ENCODE measurements at places on chromosomes 7 and 10. TPM values are rescaled to one million over a fixed set of nuclear protein-coding genes. Genes with fewer than 3 reads are reported as not detected.

The ANKRD61 gene
- total RNA-seq, result not detected

The CALHM1 gene
- not detected for total RNA-seq

The VSIR gene
- total RNA-seq, result 2.8 TPM

The PPP1R9A gene
- 19.9 TPM for total RNA-seq

The APBB1IP gene
- total RNA-seq, result 0.07 TPM

- DNase-seq, result no peak
These were observed 91.6 kb upstream of the IKZF1 start for GRCh38 chr7:50212666-50213621.

- no peak for DNase-seq
These were observed 170.4 kb downstream of the TAX1BP1 start for GRCh38 chr7:27910326-27910725.

DNA sequence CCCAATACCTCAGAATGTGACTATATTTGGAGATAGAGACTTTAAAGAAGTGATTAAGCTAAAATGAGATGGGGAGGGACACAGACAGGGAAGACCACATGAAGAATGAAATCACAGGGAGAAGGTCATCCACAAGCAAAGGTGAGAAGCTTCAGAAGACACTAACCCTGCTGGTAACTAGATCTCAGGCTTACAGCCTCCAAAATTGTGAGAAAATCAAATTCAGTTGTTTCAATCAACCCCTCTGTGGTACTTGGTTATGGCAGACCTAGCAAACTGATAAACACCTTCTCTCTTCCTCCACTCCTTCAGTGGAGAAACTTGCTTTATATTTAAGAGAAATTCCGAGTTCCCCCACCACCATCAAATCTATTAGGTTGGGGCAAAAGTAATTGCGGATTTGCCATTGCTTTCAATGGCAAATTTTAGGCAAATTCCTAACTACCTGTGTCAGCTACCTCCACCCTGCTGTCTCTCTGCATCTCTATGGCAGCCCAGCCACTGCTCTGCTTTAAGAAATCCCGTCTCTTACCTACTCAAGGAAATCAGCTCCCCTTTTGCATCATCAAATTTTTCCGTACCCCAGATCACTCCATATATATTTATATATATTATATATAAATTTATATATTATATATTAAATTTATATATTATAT is 38.2 kb downstream of the SEMA3E start:
- DNase-seq, result no peak

GRCh38 chr7:29453021-29453420 is 110.6 kb upstream of the PRR15 start:
- no peak for DNase-seq

DNA sequence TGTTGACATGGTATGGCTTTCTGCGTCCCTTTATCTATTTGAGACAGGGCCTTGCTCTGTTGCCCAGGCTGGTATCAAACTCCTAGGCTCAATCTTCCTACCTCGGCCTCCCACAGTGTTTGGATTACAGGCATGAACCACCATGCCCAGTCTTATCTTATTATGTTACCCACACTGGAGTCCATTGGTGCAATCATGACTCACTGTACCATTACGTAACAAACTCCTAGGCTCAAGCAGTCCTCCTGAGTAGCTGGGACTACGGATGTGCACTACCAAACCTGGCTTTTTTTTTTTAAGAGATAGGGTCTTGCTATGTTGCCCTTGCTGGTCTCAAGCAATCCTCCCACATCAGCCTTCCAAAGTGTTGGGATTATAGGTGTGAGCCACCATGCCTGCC is 66.7 kb downstream of the CCDC3 start:
- DNase-seq, result peak; percentile 2

- no peak for DNase-seq
These were observed 44.1 kb upstream of the SLC39A12 start for GRCh38 chr10:17907641-17908040.

DNA sequence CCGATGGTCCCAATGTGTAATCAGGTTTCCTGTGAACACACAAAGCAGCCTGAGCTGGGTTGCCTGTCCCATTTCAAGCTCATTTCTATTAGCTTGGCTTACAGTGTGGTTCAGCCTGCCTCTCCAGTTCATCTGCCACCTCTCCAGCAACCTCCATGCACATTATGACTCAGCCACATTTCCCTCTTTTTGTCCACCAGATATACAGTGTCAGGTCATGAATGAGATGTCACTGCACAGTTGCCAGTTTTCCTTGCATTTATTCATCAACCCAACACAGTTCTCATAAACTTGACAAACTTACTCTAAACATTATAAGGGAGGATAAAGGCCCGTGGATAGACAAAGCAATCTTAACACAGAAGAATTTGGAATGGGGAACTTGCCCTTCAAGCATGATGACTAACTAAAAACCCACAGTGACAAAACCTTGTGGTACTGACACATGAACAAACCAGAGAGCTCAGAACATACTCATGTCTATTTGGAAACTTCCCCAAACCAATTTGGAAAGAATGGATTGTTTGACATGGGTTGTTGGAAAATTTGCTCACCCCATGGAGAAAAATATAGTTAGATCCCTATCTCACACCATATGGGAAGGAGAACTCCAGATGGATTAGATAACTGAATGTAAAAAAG is 2.5 kb upstream of the CFAP58 start:
- DNase-seq, result no peak

- no peak for DNase-seq
These were observed 18.1 kb downstream of the STRA8 start for GRCh38 chr7:135251496-135252391.

DNA sequence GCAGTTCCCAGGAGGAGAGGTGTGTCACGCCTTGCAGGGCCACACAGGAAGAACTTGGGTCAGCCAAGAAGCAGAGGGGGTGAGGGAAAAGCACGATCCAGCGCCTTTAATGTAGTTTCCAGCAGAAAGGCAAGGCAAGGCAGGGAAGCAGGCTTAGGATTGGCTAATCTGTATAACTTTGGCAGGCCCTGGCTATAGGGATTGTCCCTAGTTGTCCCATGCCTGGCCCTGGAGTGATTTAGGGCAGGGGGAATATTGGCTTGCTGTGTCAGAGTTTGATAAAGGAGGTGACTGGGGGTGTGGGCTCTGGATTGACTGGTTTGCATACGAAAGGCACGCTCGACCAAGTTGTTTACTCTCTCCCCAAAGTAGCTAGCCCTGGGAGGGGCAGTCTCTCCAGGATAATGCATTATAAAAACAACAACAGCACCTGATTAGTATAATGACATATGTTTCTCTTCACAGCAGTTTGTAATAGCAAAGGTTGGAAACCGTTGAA is 44.5 kb downstream of the RBM28 start:
- DNase-seq, result no peak

DNA sequence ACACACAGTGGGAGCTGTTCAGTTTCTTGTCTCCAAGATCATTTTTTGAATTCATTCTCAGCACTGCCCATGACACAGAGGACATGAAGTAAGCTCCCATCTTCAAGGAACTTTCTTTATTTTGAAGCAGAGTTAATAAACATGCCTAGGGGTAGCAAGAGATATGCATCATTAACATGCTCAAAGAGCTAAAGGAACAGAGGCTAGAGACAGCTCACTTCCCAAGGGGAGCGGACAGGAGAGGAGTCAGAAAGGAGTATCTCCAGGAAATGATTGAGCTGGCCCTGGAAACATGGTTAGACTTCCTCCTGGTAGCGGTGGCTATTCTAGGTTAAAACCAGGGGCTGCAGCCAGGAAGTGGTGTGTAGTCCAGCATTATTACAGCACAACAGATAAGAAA is 135.9 kb downstream of the GPAM start:
- DNase-seq, result no peak

- DNase-seq, result no peak
These were observed 18.3 kb upstream of the ITGB1 start for GRCh38 chr10:32976338-32976737.

- no peak for DNase-seq
These were observed 18.4 kb downstream of the NKX2-3 start for GRCh38 chr10:99551158-99551557.

DNA sequence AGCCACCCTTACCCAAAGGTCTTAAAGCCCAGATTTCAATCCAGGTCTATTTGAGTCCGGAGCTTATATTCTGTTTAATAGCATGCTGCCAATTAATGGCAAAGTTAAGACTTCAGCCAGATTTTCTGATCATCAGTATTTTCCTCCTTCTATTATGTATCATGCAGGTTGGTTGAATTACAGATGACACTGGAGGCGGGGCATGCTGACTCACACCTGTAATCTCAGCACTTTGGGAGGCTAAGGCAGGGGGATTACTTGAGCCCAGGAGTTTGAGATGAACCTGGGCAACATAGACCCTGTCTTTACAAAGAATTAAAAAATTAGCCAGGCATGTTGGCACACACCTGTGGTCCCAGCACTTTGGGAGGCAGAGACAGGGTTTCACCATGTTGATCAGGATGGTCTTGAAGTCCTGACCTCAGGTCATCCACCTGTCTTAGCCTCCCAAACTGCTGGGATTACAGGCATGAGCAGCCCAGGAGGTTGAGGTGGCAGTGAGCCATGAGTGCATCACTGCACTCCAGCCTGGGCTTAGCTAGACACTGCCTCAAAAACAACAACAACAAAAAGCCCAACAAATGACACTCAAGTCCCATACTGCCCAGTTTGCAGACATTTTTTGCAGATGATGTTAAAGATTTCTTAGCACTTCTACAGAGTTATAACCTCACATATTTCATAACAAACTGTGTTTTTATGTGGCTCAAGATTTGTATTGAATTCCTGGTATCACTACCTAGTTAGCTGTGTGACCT is 62.5 kb downstream of the MCU start:
- DNase-seq, result no peak

GRCh38 chr7:44794331-44794730 is 2.1 kb upstream of the PPIA start:
- DNase-seq, result no peak

DNA sequence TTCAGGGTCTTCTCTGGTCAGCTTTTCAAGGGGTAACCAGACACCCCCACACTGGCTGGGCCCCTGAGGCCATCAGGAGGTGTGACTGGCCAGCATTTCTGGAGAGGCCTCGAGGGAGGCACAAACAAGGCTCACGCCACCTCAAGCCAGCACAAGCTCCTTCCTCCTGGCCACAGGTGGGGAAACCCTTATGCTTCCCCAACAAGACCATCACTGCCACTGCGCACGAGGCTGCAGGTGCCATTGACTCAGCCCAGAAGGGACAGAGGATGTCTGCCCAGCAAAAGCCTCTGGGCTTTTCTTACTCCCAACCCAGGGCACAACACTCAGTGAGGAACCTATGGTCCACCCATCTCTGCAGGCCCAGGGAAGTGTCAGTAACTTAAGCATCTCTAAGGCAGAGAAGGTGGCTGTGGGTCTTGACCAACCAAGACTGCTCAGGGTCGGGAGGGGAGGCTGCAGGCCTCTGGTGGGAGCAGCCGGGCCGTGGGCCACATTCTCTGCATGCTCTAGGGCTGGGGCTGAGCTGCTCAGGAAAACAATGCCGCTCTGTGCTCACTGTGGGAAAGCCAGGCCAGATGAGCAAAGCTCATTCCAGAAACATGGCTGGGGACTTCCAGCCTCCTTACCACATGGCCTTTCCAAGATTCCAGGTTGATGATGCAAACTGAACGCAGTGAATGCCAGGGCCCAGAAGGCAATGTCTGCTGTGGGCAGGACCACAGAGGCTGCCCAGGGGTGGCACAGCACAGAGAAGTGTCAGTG is 24.2 kb upstream of the RASSF4 start:
- peak; percentile 89 for DNase-seq

- no peak for DNase-seq
These were observed 285.2 kb downstream of the CACNA2D1 start for GRCh38 chr7:82158327-82158726.

DNA sequence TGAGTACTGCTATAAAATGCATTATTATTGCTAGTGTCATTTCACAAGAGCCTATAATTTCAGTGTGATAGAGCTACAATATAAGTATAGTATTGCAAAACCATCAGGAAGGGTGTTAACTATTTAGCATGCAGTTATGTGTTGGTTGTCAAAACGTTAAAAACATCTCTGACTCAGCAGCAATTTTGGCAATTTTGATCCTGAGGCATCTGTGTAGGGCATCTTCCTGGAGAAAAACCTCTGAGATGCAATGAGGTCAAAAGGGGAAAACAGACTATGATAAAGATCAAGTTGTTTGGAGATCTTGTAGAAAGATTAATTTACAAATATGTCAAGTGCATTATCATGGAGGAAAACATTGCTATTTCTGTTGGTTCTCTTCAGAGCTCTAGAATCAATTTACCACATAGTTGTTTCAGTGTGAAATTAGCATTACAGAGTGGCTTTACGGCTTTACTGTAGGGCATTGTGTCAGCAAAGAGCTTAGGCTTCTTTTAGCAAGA is 5.3 kb downstream of the CFTR start:
- DNase-seq, result no peak

- DNase-seq, result no peak
These were observed 228.0 kb downstream of the ELFN1 start for GRCh38 chr7:1897861-1898627.

DNA sequence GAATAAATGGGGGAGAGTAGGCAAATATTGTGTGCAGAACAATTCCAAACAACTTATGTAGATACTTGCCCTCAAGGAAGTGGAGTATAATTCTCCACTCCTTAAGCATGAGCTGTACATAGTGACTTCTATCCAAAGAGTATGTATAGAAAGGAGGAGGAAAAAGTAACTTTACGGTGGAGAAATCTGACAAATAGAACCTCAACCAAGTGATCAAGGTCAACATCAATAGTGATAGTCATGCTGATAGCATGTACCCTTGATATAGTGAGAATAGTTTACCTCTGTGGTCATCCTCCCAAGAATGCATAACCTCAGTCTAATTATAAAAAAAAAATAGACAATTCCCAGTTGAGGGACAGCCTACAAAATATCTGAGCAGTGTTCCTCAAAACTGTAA is 89.1 kb upstream of the NANOS1 start:
- DNase-seq, result no peak

DNA sequence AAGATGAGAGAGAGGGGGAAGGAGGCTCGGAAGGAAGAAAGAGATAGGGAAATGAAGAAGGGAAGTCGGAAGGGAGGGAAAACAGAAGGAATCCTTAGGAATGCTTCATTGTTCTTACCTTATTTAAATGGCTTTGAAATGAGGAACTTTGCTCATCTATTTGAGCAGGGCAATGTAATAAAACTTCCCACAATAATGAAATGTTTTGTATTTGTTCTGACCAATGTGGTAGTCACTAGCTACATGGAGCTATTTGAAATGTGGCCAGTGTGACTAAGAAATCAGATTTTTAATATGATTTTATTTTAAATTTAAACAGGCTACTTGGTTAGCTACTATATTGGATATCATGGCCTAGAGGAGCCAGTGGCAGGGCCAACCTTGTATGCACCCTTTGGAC is 510.6 kb downstream of the HTR7 start:
- no peak for DNase-seq

GRCh38 chr7:117064688-117065087 is 111.4 kb downstream of the ST7 start:
- no peak for DNase-seq

GRCh38 chr7:121000081-121000983 is 11.8 kb downstream of the CPED1 start:
- no peak for DNase-seq

DNA sequence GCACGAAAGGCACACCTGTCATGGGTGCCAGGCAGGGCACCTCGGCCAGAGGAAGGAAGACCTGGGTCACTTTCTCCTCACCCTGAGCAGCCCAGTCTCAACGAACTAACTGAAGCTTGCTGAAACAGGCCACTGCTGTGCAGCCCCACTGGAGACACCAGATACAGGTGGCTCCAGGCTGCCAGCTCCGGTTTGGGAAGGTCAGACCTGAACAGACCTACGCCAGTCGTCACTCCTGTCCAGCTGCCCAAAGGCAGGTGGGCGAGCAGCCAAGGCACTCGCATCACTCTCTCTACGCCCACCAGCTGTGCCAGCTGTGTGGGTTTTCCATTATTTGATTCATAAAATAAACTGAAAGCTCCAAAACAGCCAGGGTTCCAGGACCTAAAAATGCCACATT is 256.1 kb downstream of the ZMYND11 start:
- no peak for DNase-seq

- DNase-seq, result no peak
These were observed 484.6 kb downstream of the RPS24 start for GRCh38 chr10:78518224-78518623.

All from kidney epithelial cell (primary cell).